ENCODE measurements at places on chromosomes 2 and 18.

GRCh38 chr2:240215676-240216051 is 75.2 kb upstream of the OTOS start:
- no peak for DNase-seq

- no peak for DNase-seq
These were observed 286.0 kb downstream of the ZEB2 start for GRCh38 chr2:144233733-144234541.

GRCh38 chr2:231462729-231463465 is 1.4 kb downstream of the NCL start:
- no peak for DNase-seq

- DNase-seq = no peak
These were observed 27.7 kb downstream of the HS1BP3 start for GRCh38 chr2:20623241-20623640.

DNA sequence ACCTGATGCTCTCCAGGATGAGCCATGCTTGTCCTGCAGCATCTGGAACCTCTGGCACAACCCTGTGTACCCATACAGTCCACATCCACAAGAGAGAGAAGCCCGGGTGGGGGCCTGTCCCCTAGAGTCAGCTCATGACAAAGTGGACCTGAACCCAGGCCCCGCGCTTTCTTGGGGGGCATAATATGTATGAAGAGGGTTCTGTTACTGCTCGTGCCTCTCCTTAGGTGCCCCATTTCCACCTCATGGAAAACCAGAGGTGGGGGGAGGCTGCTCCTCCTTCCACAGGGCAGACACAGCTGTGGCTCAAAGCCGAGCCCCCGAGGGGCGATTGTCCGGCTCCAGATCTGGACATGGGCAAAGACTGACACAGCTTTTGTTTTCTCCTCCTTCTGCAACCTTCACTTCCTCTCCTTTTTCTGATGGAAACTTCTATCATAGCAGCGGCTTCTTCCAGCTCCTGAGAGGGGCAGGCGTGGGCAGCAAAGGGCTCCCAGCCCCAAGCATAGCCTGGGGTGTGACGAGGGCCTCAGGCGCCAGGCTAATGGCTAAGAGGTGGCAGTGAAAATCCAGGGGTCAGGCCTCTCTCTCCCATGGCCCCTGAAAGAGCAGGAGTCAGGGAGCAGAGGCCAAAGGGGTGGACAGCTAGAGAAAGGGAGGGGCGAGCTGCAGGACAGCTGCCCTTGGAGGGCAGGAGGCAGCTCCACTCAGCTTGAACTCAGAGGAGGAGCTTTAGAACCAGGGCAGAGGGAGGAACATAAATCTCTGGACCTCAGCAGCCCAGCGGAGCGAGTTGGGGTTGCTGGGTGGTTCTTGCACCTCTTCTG is 155.5 kb downstream of the ZFP36L2 start:
- no peak for DNase-seq

DNA sequence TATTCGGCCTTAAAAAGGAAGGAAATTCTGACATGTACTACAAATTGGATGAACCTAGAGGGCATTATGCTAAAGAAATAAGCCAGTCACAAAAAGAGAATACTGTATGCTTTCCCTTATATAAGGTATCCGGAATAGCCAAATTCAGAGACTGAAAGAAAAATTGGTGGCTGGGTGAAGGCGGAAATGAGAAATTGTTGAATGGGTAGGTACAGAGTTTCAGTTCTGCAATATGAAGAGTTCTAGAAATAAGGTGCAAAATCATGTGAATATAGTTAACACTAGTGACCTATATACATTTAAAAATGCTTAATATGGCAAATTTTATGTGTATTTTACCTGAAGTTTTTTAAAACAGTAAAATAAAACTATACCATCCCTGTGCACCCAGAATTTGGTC is 43.1 kb downstream of the RMP24 start:
- DNase-seq = no peak

DNA sequence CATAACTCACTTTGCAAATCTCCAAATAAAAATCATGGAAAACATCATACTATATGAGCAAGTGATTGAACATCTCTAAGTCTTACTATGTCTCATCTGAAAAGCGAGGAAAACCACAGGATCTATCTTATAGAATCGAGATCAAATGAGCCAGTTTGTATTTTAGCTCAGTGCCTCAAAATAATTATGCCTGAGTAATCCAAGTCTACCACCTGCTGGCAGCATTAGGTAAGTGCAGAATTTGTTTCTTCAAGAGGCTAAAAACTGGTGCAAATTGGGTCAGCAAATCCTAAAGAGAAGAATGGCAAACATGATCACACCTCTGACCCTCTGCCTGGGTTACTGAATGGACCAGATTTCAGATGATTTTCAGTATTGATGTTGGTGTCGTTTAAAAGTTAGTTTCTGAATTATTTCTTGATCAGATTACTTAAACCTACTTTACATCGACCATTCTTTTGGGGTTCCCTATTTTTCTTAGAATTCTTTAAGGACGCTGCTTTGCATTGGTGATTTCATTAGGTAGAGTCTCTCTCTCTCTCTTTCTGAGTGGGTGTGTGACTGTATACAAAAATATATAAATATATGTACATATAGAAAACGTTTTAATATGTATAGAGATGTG is 12.7 kb upstream of the FHOD3 start:
- no peak for DNase-seq

DNA sequence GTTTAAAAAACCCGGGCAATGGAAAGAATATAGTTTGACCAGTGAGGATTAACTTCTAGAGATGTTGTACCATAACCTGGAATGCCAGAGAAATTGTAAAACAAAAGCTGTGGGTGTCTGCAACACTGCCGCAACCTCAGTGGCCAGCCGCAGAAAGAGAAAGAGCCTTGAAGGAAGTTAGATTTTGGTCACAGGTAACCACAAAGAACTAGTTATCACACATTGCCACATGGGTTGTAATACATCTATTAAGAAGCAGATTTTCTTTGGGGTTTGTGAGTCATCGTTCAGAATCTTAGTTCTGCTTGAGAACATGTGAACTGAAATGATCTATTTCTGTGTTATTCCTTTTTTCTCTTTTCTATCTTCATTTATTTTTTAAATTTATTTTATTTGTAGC is 222.9 kb upstream of the AGAP1 start:
- no peak for DNase-seq

GRCh38 chr2:229191413-229191812 is 79.7 kb downstream of the PID1 start:
- no peak for DNase-seq

GRCh38 chr2:1627628-1628381 is 116.5 kb downstream of the PXDN start:
- DNase-seq = no peak

DNA sequence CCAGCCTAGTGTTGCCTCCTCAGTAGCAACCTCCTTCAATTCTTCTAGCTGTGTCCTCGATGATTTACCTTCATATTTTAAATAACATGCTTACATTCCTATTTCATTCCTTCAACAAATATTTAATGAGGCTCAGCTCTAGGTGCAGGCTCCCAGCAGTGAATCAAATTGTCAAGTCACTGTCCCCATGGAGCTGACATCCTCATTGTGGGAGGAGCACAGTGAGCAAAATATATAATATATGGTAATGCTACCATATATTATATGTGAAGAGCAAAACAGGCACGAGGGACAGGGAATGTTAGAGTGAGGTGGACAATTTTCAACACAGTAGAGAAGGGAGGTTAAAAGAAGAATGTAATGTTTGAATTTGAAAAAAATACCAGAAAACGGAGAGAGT is 869.1 kb downstream of the SLC4A3 start:
- no peak for DNase-seq

DNA sequence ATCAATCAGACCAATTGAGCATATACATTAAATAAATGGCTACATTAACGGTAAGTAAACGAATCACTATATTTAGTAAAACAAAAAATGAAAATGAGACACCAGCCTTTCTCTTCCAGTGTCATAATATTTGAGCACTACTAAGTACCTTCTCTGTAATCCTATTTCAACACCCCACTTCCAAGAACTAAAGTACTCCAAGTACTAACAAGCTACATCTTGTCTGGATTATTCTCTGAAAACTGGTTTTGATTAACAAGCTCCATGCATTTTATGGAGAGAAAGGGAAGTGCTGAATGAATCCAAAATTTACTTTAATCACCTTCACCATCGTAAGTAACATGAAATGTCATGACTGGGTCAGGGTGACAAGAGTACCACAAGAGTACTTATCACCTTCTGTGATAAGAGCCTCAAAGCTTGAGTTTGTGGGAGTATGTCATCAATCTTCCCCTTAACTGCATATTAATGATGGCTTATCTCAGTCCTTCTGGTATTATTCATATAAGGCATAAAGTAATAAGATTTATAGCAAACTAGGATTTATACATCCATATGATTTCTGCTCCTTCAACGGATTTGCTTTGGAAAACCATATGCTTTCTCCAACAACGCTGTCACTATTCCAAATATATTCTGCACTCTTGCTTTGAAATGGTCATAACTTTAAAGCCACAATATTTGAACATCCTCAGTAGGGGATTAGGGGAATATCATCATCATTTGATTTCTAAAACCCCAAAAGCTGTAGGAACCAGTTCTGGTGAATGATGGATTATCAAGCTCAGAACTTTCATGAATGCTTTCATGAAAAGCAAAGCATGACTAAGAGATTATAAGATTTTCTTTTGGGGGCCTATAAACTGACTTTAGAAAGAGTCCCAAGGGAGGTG is 127.0 kb downstream of the ANTXR1 start:
- DNase-seq = no peak

DNA sequence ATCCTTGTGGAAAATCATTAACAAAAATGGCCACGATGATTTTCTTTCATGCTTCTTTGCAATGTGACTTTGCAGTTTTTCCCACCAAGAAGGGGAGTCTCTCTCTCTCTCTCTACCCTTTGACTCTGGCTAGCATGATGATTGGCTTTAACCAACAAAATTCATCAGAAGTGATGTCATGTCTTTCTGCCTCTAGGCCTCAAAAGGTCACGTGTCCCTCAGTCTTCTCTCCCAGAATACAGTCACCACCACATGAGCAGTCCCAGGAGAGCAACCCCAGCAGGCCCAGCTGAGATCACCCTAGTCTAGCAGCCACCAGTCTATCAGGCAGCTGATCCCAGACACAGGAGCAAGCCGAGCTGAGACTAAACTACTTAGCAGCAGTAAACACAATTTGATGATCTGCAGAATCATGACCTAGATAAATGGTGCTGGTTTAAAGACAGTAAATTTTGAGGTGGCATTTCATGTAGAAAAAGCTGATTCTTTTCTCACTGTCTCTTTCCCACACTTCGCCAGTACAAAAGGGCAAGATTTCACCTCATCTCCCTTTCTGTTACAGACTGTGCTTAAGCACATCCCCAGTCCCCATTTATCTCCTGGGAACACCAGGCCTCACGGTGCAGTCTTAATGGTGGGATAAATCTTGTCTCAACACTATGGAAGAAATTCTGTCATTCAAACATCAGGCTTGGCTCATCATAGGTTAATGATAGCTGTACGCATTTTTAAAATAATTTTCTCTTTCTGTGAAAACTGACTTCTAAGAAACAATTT is 132.7 kb downstream of the SCG2 start:
- DNase-seq = no peak

DNA sequence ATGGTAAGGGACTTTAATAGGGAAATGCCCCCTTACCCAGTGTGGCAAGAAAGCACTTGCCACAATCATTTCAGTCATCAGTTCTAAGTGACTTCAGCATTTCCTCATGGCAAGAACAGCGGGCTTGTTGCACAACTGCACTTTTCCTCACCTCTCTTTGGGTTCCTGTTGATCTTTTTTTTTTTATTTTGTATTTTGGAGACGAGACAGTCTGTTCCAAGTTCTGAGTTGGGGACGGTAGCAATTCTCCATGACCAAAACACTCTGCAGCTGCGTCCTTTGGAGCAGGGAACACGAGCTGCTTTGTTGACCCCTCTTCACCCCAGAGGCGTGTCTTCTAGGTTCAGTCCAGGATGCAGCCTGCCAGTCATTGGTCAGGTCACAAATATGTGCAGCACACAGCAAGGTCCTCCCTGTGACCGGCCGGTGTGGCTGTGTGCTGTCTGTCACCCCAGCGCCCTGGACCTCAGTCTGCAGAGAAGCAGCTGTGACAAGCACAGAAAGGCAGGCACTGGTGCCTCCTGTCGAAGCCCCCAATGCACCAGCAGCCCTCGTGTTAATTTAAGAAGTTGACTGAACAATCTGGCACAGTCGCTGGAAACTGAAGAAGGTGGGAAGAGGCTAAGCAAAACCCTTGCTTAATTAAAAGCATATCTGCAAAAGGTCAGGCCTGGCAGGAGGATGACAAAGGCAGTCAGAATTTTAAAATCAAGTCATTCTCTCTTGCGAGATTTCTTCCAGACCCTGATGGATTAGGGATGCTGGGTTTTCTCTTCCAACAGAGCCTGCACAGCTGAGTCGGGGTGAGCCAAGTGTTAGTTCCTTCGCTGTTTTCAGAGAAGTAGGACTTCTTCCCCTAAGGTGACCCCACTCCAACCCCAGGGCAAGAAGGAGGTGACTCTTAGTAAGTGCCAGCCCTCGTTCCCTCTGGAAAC is 96.7 kb upstream of the COPS8 start:
- DNase-seq = peak; percentile 46

GRCh38 chr2:109433926-109434325 is 179.8 kb downstream of the SEPTIN10 start:
- DNase-seq = no peak

GRCh38 chr18:58180172-58180571 is 136.1 kb downstream of the NEDD4L start:
- no peak for DNase-seq

DNA sequence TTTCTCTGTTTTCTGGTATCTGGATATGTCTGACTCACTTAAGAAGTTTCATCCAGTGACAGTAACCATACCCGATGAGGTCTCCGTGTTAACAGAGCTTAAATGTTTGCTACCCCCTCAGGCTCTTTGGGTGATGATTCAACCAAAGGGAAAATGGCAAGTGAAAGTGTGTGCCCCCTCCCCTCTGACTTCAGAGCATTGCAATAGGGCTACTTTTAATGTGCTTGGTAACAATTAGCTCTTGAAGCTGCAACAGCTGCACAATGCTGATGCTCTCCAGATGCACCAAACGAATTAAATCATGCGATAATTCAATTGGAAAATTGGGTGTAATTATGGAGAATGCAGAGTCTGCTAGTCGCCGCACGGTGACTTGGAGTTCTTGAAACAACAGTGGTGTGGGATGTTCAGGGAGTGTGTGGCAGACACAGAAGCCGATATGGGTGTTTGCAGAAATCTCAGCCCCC is 270.7 kb downstream of the ALK start:
- no peak for DNase-seq

GRCh38 chr2:171247741-171248662 is 87.3 kb upstream of the TLK1 start:
- DNase-seq = no peak

- peak; percentile 61 for DNase-seq
These were observed 7.0 kb downstream of the ASIC4 start for GRCh38 chr2:219521066-219521880.

DNA sequence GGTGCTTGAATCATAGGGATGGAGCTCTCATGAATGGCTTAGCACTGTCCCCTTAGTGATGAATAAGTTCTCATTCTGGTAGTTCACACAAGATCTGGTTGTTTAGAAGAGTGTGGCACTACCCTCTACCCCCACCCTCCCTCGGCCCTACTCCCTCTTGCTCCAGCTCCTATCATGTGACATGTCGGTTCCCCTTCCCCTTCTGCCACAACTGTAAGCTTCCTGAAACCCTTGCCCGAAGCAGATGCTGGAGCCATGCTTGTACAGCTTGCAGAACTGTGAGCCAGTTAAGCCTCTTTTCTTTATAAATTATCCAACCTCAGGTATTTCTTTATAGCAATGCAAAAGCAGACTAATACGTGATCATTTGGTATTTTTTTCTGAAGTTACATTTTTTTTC is 1012.6 kb downstream of the BCL11A start:
- DNase-seq = no peak
